ENCODE measurements at places on chromosomes 11 and 22.

GRCh38 chr11:2751523-2752203, 51.9 kb upstream of the KCNQ1OT1 start:
- no peak for DNase-seq

DNA sequence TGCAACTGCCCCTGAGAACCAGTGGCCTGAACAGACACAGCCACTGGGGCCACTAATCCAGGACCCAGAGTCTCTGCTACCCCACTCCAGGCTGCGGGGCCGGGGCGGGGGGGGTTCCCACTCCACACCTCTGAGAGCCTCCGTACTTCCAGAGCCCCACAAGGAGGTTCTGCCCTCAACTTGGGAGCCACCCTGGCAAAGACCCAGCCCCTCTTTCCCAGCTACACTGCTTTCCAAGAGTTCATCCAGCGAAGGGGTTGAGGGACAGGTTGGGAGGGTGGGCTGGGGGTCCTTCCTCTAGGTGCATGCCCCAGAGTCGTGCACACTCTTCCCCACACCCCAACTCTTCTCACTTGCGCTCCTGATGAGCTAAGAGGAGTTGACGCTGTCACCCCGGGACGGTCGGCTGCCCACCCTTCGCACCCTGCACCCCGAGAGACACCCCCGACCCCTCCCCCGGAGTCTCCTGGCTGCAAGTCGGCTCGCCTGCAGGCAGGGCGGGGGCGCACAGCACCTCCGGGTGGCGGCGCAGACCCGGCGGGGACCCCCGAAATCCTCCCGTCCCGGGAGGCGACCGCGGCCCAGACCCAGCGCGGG, 531 bp downstream of the RAB3IL1 start:
- peak; percentile 16 for DNase-seq

- no peak for DNase-seq
Observed at GRCh38 chr22:24289741-24290163, 19.1 kb downstream of the SPECC1L start.

DNA sequence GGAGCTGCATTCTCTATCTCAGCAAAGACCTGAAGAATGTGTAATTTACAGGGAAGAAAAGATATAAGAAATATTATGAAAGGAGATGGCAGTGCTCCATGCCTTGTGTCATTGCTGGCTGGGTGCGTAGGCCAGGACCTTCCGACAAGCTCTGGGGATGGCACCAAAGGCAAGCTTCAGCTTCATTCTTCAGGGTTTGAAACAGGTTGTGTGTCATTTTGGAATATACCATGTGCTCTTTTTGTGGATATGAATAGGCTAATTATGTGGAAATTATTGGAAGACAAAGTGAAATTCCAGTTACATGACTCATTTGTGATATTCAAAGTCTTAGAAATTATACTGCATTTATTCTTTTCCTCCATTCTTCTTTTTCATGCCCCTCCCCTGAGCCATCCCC, 5.7 kb upstream of the KIRREL3 start:
- DNase-seq = no peak

DNA sequence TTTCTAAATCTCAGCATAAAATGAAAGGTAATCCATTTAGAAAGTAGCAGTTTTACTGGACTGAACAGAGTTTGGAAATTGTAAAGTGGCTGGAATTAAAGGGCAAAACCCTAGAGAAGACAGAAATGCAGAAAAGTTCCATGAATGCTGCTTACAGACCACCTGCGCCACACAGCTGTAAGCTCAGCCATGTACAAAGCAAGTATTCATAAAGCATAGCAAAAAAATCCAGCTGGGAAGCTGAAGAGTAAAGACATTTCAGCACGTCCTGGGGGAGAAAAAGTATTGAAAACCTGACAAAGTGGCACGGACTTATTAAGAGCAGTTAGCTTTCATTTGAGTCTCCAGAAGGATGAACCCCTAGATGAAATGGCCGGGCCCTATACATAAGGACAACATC, 220.1 kb upstream of the CNTN5 start:
- no peak for DNase-seq

DNA sequence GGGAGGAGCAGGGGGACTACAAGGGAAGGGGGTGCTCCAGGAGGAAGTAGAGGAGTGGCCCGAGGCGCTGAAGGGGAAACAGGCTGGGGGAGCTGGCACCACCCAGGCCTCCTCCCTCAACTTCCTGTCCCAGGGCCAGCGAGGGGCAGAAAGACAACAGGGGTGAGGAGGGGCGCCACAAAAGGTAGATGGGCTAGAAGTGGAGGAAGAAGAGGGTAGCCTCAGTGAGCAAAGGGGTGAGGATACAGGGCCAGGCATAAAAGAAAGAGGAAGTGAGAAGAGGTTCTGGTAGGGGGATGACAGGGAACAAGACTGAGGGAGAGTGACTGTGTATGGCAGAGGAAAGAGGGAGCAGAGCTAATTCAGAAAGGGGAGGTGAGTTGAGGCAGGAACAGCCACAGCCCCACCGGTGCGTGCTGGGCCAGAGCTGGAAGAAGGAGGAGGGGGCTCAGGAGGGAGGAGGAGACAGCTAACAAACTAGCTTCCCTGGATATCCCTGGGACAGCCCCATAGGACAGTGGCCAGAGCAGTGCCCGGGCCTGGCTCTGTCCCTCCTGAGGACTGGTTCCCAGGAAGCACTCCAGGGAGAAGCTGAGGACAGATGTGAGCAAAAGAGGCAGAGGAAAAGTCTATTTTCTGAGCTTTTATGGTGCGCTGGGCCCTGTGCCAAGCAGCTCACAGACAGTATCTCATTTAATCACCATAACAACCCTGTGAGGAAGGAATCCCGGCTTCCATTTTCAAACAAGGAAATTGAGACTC, 8.5 kb downstream of the DCHS1 start:
- DNase-seq = no peak

- DNase-seq = no peak
Observed at GRCh38 chr22:35432228-35432905, 32.4 kb downstream of the MCM5 start.

- DNase-seq = peak; percentile 87
Observed at GRCh38 chr11:68146010-68146540, 24.9 kb upstream of the CHKA start.

GRCh38 chr11:12827929-12828812, 153.9 kb downstream of the TEAD1 start:
- peak; percentile 55 for DNase-seq

DNA sequence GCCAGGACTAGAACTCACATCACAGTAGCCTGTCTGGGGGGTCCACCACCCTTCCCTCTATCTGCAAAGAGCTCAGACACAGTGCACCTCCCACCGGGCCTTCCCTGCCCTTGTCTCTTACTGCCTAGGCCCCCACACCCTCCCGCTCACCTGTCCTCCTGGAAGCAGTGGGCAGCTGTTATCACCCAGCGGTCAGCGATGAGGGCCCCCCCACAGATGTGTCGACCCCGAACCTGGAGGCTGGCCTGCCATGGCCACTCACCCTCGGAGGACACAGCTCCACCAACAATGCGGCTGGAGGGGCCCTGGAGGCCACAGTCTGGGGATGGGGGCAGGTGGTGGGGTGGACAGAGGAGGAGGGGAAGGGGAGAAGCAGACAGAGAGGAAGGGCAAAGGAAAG, 18.8 kb downstream of the KCTD17 start:
- DNase-seq = no peak

GRCh38 chr22:50705219-50705691, 32.6 kb downstream of the SHANK3 start:
- peak; percentile 59 for DNase-seq

DNA sequence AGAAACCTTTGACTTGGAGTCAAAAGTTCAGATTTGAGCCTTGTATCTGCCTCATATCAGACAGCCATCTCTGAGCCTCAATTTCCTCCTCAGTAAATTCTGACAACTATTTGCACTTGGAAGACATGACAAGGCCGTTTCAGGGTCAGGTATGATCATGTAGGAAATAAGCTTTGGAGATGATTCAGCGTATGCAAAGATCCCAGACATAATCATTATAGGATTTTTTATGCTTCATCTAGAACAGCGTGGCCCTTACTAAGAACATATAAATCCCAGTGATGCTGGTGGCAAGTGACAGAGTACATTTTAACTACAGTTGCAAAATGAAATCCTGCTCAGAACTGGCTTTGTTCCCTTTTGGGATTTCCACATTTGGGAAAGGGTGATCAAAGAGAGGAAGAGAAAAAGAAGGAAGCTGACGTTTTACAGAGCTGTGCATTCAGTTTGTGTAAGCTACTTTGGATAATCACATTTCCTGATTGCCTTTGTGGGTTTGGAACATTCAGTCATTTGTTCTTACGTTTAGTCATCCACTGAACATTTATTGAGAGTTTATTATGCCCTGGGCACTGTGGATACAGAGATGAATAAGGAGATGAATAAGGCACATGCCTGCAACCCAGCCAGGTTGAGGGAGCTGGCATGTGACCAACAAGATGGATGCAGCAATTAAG, 81.9 kb upstream of the HEPHL1 start:
- no peak for DNase-seq

DNA sequence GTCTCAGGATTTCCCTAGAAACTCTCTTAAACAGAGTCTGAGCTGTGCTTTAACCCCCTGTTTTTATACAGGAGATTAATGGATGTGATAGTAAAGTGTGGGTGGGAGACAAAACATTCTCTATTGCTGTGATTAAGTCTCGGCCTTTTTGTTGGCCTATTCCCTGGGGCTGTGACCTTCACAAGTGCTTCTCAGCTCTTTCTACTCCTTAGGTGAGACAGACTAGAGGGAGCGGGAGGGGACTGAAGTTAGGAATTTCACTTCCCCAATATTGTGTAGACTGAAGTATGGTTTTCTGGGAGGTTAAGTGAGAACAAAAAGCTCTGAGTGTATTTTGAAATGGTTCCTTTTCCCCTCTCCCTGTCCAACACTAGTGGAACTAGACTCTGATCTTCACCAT, 29.8 kb upstream of the OR8B8 start:
- no peak for DNase-seq

DNA sequence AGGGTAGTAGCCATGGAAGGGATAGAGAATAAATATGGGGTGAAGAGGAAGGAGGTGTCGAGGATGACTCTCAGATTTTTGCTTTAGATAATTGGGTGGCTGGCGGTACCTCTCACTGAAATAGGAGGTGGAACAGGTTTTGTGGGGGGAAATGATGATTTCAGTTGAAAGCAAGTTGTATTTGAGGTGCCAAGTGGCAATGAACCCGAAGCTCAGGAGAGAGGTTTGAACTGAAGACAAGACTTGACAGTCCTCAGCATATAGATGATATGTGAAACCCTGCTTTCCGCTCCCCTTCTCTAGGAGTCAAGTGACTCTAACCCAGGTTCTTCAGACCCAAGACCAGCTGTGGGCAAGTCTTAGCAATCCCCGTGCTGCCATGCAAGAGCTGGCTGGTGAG, 33.7 kb downstream of the RRP8 start:
- no peak for DNase-seq

GRCh38 chr11:30585892-30586250, 282 bp downstream of the MPPED2 start:
- no peak for DNase-seq

GRCh38 chr11:64337538-64338249, 2.3 kb upstream of the CCDC88B start:
- DNase-seq = no peak

DNA sequence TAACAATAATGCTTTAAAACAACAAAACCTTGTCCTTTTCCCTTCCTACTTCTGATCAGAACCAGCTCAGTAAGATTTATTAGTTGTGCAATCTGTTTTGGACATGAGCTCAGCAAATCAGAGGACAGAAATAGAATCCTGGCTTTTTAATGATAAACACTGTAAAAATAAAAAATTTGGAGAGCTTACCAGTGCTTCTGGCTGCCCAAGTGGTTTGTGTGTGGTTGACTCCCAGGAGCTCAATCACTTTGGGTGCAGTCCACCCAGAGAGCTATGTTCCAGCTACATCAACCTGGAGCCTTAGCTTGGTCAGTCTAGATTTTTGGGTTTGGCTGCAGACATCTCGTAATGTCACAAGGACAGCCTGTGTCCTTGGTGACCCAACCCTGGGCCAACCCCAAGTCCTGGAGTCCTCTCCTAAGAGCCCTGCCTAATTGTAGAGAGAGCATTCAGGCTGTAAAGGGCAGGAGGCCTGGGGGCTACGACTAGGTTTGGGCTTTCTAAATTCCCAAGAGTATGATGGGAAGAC, 28.5 kb downstream of the CD44 start:
- no peak for DNase-seq

GRCh38 chr11:62444236-62444833, 25.5 kb downstream of the SCGB1A1 start:
- DNase-seq = peak; percentile 34

- no peak for DNase-seq
Observed at GRCh38 chr11:117457835-117458234, 130.2 kb downstream of the CEP164 start.

- no peak for DNase-seq
Observed at GRCh38 chr22:33599596-33599995, 320.7 kb downstream of the LARGE1 start.

- DNase-seq = no peak
Observed at GRCh38 chr11:57764972-57765371, 3.4 kb downstream of the CTNND1 start.

DNA sequence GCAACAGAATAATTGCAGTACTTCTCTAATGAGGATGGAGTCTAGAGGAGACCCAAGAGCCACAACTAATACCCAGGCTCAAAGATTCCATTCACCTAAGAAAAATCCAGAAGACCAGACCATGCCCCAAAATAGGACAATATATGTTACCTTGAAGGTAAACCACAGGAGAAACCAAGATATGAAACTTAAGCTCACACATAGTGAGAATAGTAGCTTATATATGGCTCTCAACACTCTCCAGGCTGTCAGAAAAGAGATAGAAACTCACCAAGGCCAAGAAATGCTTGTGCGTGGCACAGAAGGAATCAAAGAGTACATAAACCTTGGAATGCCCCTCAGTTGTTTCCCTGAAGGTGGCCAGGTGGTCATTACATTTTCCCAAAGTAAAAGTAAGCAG, 9.1 kb downstream of the FAM111A start:
- no peak for DNase-seq

DNA sequence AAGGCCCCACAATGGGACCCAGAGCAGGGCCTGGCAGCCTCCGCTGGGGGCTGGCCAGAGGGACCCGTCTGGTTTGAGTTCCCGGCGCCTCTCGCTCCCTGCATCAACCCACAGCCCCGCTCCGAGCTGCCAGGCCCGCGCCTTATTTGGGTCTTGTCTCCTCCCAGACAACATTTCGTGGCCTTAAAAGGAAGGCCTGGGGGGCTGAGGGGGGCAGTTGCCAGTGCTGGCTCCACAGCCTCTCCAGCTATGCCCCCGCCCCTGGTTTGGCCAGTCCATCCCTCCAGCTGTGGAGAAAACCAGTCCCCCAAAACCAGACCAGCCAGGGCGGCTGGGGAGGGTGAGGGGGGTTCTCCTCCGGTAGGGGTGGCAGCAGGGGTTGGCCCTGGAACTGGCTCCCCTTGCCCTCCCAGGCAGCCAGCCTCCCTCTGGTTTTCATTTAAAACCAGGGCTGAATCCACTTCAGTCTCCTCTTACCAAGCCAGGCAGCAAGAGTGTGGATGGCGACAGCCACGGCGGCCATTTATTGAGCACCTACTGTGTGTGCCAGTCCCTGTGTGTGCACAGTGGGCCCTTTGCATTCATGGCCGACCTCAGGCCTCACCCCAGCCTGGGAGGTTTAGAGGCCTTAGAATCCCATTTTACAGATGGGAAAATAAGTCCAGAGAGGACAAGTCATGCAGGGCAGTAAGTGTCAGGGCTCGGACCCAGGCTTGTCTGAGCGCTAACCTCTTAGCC, 18.6 kb downstream of the EMID1 start:
- DNase-seq = no peak

- DNase-seq = peak; percentile 74
Observed at GRCh38 chr11:36258730-36259360, 30.4 kb downstream of the COMMD9 start.

GRCh38 chr11:134250675-134251074, 2.5 kb downstream of the THYN1 start:
- no peak for DNase-seq

- DNase-seq = no peak
Observed at GRCh38 chr11:130510407-130511006, 62.1 kb downstream of the ADAMTS15 start.
